ENCODE measurements at places on chromosomes 6 and 20. TPM values are rescaled to one million over a fixed set of nuclear protein-coding genes. Genes with fewer than 3 reads are reported as not detected.

GRCh38 chr6:8738951-8739350, 303.6 kb upstream of the SLC35B3 start:
- DNase-seq = no peak

DNA sequence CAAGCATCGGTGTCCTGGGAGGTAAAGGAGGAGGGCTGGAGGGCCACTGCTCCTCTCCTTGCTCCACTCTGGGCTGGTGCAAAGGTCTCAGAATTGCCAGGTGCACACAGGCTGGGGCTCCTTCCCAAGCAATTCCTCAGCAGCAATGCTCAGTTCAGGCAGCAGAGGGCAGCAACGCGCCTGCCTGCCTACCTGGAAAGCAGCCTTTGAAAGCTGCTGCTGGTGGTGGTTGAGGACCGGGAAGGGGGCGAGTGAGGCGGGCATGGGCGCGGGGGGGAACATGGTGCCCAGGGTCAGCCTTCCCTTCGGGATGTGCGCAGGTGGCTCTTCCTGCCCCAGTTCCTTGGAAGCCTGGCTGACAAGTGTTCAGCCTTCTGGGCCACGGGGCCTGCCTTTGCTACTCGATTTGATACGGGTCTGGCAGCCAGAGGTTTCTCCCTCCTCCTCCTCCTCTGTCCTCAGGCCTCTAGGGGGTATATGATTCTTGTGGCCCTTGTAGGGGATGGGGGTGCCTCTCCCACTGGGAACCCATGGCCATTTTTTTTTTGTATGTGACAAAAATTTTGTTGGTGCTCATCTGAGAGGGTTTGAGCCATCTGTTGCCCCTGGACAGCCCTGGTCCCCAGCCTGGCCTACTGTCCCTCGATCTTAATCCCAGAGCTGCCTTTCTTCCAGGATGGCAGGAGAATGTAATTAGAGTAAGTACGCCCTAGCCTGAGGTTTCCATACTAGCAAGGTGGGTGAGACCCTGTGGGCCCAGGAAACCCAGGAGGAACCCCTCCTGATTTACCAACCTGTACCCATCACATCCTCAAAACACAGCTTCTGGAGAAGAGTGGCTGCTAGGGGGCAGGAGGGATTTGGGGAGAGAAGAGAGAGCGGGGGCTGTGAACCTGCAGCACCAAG, 20.1 kb downstream of the MRPS18A start:
- DNase-seq = peak; percentile 86

GRCh38 chr6:111250791-111251354, 163.6 kb downstream of the SLC16A10 start:
- no peak for DNase-seq

Gene FNDC1
- not detected for total RNA-seq

DNA sequence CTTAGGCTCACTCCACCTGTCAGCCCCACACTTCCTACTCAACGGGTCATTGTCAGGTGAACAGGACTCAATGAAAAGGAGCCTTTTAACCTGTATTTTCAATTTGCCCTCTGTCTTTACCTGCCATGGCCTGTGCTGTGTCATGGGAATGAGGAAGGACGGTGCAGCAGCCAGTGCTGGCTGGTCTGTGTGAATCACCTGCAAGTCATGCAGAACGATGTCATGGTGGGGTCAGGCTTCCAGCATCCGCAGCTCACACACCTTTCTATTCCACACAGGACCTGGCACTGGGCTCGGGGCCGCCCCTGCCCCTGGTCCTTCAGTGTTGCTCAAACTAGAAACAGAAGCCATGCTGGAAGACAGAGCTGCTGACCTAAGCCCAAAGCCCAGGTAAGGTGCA, 188.7 kb upstream of the GMDS start:
- DNase-seq = no peak

GRCh38 chr6:25954756-25955155, 7.8 kb upstream of the TRIM38 start:
- no peak for DNase-seq

GRCh38 chr6:6331393-6331792, 10.9 kb upstream of the F13A1 start:
- DNase-seq = no peak

Gene VEGFA
- 29.0 TPM for total RNA-seq

DNA sequence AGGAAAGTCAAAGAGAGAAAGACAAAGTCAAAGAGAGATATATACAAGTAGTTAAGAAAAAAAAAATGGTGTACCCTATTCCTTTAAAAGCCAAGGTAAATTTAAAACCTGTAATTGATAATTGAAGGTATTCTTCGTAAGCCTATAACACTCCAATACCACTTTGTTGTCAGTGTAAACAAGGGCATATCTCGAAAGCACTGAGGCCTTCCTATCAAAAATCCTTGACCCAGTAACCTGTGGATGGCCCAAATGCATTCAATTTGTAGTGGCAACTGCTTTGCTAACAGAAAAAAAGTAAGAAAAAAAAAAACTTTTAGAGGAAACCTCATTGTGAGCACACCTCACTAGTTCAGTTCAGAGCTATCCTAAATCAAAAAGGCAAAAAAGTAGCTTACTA, 39.3 kb upstream of the SAMD3 start:
- DNase-seq = no peak

Gene MYBL2
- 114 TPM for total RNA-seq

DNA sequence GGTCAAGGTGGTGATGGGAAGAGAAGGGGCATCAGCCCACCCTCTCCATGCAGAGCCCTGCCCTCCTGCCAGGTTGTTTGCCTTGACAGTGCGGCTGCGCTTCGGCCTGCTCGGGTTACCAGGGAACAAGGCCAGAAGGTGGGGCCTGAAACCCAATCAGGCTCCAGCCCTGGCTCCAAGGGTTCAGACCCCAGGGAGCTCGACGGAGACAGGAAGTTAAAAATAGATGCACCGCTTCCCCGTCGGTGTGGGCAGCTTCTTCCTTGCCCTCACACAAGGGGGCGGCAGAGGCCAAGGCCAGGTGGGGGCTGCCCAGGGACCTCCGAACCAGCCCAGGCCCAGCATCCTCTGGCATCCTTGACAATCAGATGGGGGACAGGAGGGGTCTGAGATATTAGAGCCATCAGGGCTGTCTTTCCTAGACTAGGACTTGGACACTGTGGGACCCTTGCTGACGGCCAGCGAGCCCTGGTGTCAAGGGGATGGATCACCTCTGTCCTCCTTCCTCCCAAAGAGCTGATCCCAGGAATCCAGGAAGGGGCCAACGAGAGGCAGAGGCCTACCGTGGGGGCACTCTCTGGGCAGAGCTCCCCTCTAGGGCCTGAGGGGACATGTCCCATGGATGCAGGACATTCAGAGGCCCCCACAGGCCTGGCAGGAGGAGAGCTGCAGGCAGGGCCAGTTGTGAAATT, 65.2 kb downstream of the RIPOR3 start:
- peak; percentile 47 for DNase-seq

DNA sequence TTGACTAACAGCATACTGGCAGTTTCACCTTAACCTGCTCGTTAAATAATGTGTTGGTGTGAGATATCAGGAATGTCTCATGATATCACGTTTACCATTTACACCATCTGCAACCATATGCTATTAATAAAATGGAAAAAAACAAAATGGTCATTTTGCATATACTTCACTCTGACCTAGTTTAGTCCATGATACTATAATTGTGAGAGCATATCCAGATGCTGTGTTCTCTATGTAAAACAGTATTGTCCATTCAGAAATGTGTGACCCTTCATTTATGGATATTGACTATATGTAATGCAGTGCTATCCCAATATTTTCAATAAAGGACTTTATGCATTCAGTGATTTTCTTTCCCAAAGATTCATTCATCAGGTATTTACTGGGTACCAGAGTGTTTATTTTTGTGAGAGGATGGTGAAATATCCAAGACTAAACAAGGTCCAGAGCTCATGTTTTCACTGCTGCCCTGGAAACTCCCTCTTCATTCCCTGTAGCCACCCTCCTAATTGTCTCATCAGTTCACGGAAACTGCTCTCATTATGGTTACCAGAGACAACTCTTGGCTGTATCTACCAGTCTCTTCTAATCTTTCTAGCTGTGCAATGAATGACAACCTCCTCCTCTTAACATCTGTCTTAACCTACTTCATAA, 25.7 kb upstream of the HINT3 start:
- no peak for DNase-seq

DNA sequence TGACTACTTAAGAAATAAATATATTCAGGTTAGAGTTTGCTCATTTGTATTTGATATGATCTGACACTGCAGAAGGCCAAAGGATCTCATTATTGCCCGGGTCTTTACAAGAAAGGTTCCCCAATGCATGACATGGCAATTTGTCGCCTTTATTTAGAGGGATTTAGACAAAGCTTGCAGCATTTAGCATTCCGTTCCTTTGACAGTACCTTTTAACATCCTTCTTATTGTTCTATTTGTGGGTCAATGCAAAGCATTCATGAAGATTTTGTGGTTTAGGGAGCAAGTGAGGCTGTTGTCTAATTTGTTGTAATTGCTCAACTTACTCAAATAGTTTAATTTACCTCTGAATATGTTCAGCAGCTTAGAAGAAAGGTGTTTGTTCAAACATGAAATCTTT, 230.8 kb upstream of the FLRT3 start:
- DNase-seq = no peak

Gene SH3BGRL2
- 0.42 TPM for total RNA-seq

- peak; percentile 50 for DNase-seq
These were observed 84.4 kb downstream of the SAMD3 start for GRCh38 chr6:130138116-130138908.

Gene GRIK2
- not detected for total RNA-seq

DNA sequence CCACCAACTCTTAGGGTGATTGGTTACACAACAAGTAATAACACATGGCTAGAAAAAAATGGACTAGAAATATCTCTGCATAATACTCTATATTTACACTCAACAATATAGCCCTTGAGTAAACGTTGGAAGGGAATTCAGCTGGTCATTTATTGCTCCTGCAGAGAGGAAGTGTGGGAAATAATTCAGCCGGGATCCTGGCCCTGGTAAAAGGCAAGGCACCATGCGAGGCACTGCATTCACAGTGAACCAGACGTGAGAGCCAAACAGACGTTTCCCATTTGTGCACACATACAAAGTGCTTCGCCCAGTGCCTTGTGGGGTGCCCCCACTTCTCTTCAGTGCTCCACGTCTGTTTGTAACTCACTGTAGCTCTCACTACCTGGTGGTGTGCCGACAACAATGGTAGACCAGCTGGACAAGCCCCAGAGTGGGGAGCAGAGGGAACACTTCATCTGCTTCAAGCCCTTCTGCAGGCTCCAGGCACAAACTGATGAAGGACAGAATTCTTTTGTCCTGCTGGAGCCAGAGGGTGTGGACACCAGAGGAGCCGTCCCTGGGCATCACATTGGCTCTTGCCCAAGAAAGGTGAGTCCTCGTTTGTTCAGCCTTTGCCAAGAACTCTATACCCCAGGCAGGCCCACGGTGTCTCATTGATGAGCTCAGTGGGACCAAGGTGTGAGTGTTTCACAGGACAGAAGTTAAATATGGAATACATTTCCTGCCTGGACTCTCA, 18.8 kb downstream of the SYNDIG1 start:
- no peak for DNase-seq

DNA sequence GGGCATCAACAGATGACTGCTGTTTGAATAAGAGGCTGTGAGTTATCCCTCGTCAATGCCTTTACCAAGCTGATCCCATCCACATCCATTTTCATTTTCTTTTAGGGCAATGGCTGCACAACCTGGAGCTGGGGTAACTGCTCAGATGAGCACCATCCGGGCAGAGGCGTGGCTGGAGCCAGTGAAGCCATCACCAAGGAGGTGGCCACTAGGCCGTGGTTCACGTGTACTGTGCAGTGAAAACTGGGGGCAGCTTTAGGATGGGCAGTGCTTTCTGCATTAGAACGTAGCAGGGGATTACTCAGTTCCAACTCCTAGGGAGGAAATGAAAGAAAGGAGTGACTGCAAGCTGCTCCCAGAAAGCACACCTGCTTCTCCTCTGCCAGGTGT, 51.2 kb downstream of the RRBP1 start:
- no peak for DNase-seq

DNA sequence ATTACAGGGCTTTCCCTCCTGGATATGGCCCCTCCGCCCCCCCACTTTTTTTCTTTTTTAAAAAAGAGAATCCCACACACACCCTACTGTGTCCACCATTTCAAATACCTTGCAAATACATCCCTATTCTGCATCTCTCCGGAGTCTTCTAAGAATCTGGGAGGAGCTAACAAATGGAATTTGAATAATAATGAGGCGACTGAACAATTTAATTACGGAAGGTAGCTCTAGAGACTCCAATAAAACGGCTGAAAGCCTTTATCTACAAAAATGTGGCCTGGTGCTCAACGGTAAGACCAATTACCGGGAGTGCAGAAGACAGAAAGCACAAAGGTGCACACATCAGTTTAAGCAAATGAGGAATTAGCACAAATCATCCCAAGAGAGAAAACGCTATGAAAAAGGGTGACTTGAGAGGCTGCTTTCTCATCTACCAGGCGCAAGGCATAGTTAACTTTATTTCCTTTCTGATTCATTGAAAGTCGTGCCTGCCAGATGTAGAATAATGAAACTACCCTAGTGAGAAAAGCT, 1.8 kb downstream of the RRAGD start:
- DNase-seq = no peak

DNA sequence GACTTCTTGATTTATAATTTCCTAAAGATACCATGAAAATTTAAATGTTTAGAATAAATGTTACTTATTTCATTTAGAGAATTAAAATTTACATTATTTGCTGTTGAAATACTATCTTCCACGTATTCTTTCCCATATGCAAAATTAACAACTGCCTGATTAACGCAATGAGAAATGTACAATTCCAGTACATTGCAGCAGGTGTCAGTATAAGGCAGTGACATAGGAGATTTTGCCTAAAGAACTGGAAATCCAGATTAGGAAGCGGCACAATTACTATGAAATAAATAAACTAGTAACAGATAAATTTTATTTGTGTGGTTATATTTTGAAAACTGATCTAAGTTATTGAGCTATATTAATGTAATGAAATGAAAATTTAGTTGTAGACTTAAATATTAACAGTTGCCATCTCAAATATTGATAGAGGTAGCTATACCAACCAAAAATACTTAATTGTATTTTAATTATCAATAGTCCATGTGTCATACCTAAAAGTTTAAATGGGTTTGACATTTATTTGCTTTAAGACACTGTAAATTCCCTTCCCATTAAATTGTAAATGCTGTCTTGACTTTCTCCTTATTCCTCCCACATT, 300.2 kb downstream of the UTRN start:
- no peak for DNase-seq

Gene SLC13A3
- 0.19 TPM for total RNA-seq

GRCh38 chr20:5180421-5180820, 53.6 kb downstream of the CDS2 start:
- no peak for DNase-seq

GRCh38 chr6:146884728-146885127, 286.0 kb downstream of the ADGB start:
- DNase-seq = no peak

DNA sequence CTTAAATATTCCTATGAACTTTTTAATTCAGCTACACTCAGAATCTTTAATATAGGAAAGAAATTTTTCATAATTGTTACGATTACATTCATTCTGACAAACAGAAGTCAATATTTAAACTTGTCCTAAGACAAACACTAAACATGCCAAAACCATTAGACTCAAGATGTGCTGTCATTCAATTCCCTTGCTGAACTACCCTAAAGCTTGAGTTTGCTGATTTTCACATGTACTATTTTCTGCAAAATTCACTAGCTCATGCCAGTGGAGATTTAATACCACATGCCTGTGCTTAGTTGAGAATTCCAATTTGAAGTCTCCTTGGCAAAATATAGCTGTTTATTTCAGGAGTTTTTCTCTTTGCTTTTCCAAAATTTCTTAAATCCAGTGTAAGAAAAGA, 448.0 kb downstream of the COL12A1 start:
- DNase-seq = no peak

GRCh38 chr6:53894091-53894490, 99.3 kb downstream of the LRRC1 start:
- peak; percentile 59 for DNase-seq

GRCh38 chr6:130307752-130308361, 58.0 kb upstream of the TMEM200A start:
- DNase-seq = no peak

Measured in activated CD8-positive, alpha-beta memory T cell treated with anti-CD3 and anti-CD28 coated beads, Interleukin-2, amount 10 ng/mL, durations not matched to agents 7 days and 5 days (primary cell).